HT-29 (cell line): ENCODE measurements at places on chromosomes 2 and 18.

DNA sequence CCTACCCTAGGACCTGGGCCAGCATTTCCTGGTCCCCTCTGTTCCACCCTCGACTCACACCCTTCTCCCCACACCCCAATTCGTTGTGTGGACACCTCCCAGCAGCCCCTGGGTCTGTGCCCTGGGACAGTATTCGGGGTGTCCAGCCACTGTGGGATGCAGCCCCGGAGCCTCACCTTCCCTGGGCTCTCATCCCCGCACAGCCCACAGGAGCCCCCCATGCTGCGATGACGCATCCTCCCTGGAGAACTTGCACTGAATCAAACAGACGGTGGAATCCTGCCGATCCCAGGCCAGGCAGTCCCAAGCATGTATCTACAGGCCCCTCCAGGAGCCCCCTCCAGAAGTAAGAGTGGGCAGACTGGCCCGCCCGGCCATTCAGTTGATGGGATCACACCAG lies 9.7 kb downstream of the ITM2C start:
- DNase-seq, result no peak

DNA sequence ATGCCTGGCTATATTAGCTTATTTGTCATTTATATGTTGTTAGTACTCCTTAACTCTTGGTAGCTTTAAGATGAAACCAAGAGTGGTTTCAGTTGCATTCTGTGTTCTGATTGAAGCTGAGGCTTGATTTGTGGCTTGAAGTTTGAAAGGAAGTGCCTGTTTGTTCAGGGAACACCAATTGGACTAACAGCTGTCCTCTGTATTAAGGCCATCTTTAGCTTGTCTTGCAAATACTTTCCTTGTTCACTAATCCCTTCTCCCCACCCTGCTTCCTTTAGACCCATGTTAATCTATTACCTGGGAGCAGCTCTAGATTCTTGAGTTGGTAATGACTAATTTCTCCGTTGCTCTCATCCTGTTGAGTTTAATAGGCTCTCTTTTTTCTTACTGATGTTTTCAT lies 13.4 kb downstream of the ITGA6 start:
- DNase-seq, result peak; percentile 81

- no peak for DNase-seq
These were observed 689.4 kb upstream of the FANCL start for GRCh38 chr2:58930537-58930936.

DNA sequence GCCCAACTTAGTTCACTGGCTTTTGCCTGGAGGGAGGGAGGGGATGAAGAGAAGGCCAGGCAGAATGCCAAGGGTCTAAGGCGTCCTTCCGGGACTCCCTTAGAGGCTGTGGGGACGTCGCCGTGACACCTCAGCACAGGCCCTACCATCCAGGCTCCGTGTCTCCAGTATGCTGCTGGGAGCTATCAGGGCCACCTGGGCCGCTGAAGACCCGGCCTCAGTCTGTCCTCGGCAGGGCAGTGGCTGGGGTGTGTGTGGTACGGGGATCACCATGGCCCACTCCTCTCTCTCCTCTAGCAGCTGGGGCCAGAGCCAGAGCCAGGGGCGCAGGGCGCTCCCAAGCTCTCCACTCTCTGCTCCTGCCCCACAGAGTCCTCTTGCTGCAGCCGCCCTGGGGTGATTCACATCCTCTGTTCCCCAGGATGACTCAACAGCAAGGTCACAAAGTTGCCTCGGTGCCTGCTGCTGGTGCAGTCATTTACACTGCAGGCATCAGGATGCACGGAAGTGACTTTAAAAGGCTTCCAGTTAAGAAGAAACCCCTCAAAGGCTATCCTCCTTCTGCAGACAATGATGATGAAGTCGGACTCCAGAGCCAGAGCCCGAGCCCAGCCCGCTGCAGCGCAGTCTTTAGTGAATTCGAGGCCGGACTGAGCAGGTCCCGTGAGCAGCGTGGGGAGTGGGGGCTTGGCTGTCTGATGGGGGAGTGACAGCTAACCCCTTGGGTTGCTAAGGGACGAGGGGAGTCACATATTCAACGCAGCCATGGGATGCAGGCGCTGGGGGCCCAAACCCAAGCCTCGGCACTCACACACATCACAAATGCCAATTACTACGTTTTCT lies 31.9 kb downstream of the SNORC start:
- DNase-seq, result peak; percentile 49

GRCh38 chr2:25332571-25332970 lies 9.2 kb downstream of the DNMT3A start:
- DNase-seq, result no peak

DNA sequence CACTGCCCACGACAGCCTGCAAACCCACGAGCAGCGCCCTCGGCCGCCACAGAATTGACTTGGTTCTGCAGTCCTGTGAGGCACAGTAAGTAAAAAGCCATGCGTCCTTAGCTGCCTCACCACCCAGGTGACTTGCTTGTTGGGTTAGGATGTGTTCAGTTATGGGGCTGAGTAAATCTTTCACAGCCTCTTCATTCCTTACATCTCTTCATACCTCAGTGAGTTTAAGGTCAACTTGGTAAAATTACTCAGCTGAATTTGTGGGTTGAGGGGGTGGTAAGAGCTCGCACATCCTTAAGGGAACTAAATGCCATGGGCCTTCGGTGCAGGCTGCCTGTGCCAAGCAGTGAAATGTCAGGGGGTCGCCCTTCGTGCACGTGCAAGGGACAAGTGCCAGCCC lies 165.2 kb upstream of the ALKAL2 start:
- no peak for DNase-seq

GRCh38 chr2:47088371-47089082 lies 66.6 kb downstream of the STPG4 start:
- DNase-seq, result peak; percentile 43

- no peak for DNase-seq
These were observed 3.4 kb downstream of the ZEB2 start for GRCh38 chr2:144516411-144516980.

- DNase-seq, result no peak
These were observed 15.1 kb upstream of the PKDCC start for GRCh38 chr2:42032745-42033144.

- DNase-seq, result no peak
These were observed 17.6 kb downstream of the MYL12B start for GRCh38 chr18:3279201-3280185.

- DNase-seq, result no peak
These were observed 99.8 kb downstream of the UXS1 start for GRCh38 chr2:106094131-106094841.

DNA sequence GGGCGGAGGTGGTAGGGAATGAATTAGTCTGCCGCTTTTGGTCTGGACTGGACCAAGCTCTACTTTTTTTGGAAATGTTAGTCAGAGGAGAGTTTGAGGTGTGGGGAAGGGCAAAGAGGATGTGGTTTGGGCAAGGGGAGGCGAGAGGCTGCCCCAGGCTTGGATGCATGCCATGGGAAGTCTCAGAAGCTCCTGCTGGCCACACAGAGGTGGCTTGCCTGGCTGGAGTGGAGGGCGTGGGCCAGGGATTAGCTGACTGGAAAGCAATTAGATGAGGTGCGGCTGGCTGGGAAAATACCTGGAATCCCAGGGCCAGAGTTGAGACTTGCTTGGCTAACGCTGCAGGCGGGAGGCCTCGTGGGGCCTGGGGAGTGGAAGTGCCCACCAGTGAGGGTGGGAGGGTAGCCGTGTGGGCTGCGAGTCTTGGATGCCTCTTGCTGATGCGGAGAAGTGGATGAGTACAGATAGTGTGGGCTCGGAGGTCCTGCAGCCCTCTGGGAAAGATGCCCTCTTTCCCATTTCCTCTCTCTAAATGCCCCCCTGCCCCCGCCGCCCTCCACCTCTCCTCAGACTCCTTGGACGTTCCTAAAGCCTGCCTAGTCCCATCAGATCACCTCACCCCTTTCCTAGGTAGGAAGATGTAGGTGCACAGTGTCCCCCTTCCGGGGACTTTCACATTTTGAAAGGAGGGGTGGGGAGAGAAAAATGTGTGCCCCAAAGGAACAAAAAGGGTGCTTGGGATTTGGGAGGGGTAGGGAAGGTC lies 117.6 kb downstream of the SMAD7 start:
- DNase-seq, result peak; percentile 26

- peak; percentile 78 for DNase-seq
These were observed 55.0 kb upstream of the MCFD2 start for GRCh38 chr2:46970334-46971288.

DNA sequence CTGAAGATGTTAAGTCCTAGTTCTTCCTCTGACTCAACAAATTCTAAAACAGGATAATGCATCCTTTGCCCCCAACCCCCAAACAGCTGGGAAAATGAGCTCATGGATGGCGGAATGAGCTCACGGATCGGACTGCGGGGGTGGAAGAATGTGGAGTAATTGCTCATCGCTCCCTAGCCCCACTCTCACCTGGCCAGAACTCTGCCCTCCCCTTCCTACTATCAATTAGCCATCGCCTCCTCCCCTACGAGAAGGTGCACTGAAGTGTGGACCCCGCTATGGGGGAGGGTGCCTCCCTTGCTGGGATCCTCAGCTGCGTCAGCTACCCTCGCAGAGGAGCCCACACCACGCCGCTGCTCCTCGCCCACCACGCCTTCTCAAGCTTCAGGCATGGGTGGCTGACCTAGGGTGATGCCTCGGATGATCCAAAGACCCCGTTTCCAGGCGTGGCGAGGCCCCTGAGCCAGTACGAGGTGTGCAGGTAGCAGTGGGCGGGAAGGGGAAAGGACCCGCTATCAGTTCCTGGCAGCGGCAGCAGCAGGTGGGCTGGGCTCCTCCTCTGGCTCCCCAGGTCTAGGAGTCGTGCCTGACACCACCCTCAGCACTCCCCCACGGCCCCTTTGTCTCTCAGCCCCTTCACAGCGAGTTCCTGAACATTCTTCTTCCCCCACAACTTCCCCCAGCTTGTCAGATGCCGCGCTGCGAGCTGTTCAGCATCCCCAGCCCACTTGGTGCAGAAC lies 82.1 kb upstream of the POMC start:
- DNase-seq, result no peak
